ENCODE measurements at places on chromosomes 4 and X. TPM values are rescaled to one million over a fixed set of nuclear protein-coding genes. Genes with fewer than 3 reads are reported as not detected.

NKX6-1 gene
- not detected for polyA plus RNA-seq

QRFPR gene
- not detected for polyA plus RNA-seq

DNA sequence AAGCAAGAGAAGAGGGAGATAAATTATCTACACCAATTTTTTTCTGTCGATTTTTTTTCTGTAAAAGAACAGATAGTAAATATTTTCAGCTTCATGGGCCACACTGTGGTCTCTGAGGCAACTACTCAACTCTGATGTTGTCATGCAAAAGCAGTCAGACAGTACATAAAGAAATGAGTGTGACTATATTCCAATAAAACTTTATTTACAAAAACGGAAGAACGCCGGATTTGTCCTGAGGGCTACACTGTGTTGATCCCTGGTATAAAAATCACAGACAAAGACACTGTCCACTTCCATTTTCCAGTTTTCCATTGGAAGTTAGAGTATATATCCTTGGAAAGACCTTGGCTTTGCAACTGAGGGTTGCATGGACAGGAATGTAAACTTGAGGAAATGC is 18.0 kb downstream of the GPR143 start:
- DNase-seq = no peak

GRCh38 chr4:30720021-30720660 is at the start of gene PCDH7:
Gene PCDH7 (plus strand): TSS chr4:30720369. CDS start chr4:30721423, 1,054 bp downstream.
- peak; percentile 77 for DNase-seq

ANKRD50 gene
- polyA plus RNA-seq = 1.8 TPM

DNA sequence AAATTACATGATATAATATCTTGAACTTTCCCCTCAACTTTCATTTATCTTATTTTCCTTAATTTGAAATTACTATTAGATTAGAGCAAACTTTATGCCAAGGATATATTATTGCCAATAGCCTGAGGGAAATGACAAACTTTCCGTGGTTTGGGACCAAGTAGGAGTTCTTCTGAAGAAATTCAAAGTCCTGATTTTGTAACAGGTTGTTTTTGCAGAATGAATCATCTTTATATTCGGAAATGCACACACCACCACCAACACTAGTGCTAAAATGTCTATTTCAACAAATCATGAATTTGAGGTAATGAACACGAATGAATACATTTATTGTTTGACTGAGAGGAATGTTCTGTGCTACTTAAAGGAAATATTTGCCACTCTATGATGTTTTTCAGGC is 226.7 kb downstream of the GRIA2 start:
- DNase-seq = no peak

PAGE2 gene
- polyA plus RNA-seq = not detected

SMIM10 gene
- 4.5 TPM for polyA plus RNA-seq

SAGE1 gene
- not detected for polyA plus RNA-seq

GRCh38 chr4:125303058-125303457 is 11.7 kb upstream of the FAT4 start:
- DNase-seq = no peak

GRCh38 chrX:118864063-118864635 is 40.5 kb downstream of the ZCCHC12 start:
- DNase-seq = no peak

SH3D19 gene
- polyA plus RNA-seq = 62.7 TPM

SPACA5 gene
- polyA plus RNA-seq = not detected

BMPR1B gene
- not detected for polyA plus RNA-seq

DNA sequence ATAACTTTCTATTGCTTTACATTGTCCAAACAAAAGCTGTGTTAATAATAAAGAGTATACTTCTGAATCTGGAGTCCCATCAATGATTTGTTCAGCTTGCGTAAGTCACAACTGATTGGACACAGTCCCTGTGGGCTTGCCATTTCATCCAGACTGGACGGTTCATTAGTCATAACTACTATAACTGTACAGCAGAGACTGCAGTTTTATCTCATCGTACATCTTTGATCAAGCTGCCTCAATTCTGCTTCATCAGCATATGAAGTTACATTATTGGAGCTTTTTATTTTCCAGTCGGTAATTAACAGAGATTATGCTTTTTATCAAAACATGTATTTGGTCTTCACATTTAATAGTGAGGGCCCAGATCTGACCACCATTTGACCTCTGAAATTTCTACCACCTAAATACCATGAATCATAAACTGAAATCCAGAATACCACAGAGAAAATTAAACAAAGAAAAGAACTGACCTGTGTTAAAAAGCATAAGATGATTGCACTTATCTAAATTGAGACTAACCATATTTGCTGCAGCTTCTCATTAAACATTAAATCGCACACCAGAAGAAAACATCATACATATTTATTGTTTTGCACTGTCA is 12.5 kb upstream of the MAB21L2 start:
- DNase-seq = peak; percentile 75

GRCh38 chrX:103177556-103177955 is 37.4 kb upstream of the BEX4 start:
- DNase-seq = no peak

GRCh38 chrX:154020536-154021115 is 924 bp upstream of the IRAK1 start:
- no peak for DNase-seq

- DNase-seq = no peak
Observed at GRCh38 chr4:109801099-109801789, 555 bp downstream of the CFI start.

GAGE12J gene
- not detected for polyA plus RNA-seq

- no peak for DNase-seq
Observed at GRCh38 chrX:134010690-134011089, 25.3 kb upstream of the GPC3 start.

CHRDL1 gene
- polyA plus RNA-seq = 3.9 TPM

DNA sequence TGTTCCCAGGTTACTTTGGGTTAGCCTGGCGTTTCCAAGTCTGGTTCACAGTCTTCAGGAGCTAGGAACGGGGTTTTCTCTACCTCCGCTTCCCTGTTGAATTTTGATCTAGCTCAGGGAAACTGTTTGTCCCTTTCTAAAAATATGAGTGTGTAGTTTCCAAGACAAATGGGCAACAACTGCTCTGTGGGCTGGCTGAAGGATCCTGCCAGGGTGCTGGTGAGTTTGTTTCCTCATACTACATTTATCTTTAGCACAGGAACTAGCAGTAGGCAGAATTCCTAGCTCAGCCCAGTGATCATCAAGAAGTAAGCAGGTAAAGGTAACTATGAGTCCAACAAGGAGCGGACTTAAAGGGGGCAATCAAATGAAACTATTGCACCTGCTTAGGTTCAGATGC is 13.3 kb upstream of the FAM47E start:
- DNase-seq = no peak

GAB3 gene
- polyA plus RNA-seq = 2.5 TPM

DNA sequence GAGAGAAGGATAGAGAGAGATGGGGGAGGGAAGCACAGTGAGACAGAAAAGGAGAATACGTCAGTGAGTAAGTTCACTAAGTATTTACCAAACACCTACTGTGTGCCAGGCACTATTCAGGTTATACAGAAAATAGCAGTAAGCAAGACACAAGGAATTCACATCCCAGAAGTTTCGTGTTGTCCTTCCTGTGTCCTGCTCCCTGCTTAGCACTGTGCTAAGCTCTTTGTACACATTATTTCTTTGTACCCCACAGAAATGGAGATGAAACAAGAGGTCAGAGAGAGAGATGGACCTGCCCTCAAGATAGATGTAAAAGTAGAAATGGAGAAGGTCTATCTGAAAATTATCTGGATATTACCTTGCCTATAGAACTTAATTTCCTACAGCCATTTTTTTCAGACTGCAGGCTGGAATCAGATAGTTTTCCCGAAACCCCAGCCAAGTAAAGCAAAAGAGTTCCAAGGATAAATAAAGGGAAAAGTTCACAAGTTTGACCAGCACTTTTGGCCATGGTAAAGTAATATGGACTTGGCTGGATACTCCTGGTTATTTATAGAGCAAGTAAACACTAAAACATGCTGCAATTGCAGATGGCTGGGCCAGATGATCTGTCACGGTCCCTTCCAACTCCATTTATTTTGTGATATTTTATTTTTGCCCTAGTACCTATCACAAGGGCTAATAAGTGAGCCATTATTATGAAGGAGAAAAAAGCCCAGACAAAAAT is 353.7 kb upstream of the SLC7A11 start:
- DNase-seq = no peak

DNA sequence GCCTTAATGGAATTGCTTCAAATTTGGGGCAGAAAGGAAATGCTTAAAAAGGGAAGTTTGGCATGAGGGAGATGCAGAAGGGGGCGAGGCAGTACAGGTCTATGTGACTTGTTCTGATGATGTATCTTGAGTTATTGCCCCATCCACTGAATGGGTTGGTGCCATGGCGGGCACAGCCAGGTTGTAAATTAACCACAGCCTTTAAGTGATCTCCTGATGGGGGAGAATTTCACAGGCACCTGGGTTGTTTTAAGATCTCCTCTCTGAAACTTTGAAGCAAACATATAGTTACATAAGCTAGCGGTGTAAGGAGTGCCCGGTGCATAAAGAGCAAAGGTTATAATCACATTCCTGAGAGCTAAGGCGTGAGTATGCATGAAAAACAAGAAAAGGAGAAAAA is 37.0 kb downstream of the NPY5R start:
- DNase-seq = no peak

- DNase-seq = no peak
Observed at GRCh38 chr4:38606587-38606905, 57.5 kb upstream of the KLF3 start.

DNA sequence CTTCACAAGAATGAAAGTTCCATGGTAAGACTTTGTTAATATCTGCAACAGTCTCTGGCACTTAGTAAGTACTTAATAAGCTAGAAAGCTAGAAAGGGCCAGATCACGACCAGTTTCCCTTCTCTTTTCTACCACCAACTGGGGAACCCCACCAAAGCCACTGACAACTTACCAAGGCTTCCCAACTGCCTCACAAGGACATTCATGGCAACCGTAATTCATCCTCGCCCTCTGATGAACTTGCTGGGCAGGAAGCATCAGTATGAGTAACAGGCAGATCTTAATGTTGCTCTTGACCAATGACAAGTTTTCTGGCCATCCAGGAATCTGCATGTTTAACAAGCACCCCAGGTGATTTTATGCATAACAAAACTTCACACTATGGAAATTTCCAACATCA is 23.2 kb upstream of the ZCCHC13 start:
- DNase-seq = no peak

DNA sequence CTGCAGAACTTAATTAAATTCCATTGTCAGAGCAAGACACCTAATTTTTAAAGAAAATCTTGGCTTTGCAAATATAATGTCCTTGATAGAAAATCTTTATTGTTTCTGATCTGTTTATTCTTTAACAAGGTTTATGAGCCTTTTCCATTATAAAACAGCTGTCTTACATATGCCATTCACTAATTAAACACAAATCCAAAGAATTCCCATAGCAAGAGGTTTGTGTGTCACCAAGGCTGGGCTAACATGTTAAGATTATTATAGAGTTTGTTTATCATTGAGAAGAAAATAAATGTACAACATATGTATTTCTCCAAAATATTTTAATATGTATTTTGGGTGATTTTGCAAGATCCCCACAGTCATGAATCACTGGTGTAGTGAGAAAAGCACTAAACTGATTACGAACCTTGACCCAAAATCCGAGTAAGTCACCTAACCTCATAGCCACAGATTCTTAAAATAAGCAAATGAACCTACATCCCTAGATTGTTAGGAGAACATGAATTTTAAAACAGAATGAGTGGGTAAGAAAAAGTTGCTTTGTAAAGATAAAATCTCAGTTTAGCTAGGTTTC is 694.8 kb upstream of the INTU start:
- no peak for DNase-seq

GRCh38 chrX:48942895-48943294 is 14.5 kb downstream of the OTUD5 start:
- no peak for DNase-seq

SOD3 gene
- polyA plus RNA-seq = 28.9 TPM

GRCh38 chr4:75598390-75598789 is 31.9 kb downstream of the CDKL2 start:
- DNase-seq = no peak

GRCh38 chrX:140710710-140711109 is 1.2 kb downstream of the LINC00632 start:
- no peak for DNase-seq

DNA sequence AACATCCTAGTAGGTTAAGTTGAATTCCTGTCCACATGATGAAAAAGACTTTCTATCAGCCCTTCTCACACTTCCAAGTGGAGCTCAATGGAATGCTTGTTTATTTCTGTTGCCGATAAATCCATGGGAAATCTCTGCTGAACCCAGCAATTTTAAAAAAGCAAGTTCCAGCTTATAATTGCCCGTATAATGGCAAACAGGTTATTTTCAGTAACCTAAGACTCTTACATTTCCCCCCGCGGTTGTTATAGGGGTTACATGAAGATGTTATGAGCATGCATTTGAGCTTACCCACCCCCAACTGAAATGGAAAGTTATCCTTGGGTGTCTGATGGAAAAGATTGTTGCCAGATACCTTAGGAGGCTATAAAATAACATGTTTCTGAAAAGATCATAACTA is 136.2 kb downstream of the PALLD start:
- DNase-seq = no peak

SERTM2 gene
- not detected for polyA plus RNA-seq

- DNase-seq = no peak
Observed at GRCh38 chr4:145081756-145082155, 16.2 kb downstream of the ANAPC10 start.

DNA sequence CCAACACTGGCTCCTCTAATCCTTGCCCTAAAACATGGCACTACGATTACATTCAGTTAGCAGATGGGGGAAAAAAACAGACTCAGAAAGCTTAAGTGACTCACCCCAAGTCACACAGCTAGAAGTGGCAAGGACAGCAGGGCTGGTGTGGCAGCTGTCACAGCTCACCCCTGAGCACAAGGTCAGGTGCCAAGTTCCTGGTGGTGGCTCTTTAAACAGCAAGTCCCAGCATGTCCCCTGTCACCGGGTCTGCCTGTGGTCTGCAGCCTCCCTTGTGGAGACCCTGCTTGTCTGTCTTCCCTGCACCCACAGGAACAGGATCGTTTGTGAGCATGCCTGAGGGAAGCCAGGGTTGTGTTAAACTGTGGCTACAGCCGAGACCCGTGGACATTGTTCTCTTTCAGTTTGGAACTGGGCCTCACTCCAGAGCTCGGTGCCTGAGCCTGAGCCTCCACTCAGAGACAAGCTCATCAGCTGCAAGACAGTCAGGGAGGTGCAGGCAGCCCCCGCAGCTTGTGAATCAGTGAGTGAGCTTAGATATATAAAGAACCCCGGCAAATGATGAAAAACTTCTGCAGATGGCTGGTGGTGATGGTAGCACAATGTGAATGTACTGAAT is 260.8 kb downstream of the BCOR start:
- DNase-seq = no peak

- no peak for DNase-seq
Observed at GRCh38 chr4:138645289-138645688, 370.3 kb upstream of the NOCT start.

PLAC8 gene
- polyA plus RNA-seq = 490 TPM

ACSL1 gene
- 121 TPM for polyA plus RNA-seq
